ENCODE measurements at places on chromosomes 5 and 9.

GRCh38 chr5:123755653-123756317 lies 243.8 kb downstream of the CSNK1G3 start:
- no peak for DNase-seq

GRCh38 chr9:106421772-106422171 lies 441.2 kb upstream of the ZNF462 start:
- no peak for DNase-seq

DNA sequence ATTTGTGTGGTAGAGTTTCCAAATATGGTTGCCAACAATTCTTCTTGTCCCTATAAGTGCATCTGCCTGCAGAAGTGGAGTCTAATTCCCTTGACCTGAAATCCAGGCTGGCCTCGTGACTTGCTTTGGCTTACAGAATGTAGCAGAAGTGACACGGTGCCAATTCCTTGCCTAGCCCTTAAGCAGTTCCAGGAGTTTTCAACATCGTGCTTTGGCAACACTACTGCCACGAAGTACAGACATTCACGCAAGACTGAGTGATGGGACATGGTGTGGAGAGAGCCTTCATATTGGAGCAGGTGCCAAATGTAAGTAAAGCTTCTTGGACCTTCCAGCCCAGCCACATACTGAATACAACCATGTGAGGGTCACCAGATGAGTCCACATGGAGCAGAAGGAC lies 92.9 kb upstream of the NEK6 start:
- peak; percentile 26 for DNase-seq

DNA sequence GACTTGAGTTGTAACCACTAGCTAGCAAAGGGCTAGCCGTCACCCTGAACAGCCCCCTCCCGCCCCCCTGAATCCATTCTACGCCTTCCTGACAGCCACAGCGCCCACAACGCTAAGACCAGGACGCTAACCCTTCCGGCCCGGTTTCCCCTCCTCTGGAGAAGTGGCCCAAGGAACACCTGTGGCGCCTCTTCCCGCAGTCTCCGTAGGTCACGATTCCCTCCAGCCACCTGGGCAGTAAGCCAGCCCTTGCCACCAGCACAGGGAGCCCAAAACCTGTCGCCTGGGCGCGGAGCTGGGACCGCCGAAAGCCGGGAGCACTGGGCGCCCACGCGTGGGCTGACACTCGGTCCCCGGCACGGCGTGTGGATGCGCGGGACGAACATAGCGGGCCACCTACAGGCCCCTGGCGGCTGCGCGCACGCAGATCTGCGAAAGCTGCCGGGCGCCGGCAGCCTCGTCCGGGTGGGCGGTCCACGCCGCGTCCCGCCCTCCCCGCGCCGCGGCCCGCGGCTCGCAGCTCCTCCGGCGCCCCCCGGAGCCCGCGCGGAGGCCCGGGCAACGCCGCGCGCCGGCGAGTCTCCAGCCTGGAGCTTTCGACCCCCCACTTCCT lies 596 bp downstream of the IRF1 start:
- DNase-seq, result peak; percentile 66

GRCh38 chr5:67792891-67793290 lies 422.7 kb upstream of the PIK3R1 start:
- DNase-seq, result peak; percentile 75
